Smooth muscle cell of the coronary artery (primary cell): ENCODE measurements at places on chromosomes 1 and 21. TPM values are rescaled to one million over a fixed set of nuclear protein-coding genes. Genes with fewer than 3 reads are reported as not detected.

CXADR gene
- total RNA-seq: 1.2 and 1.6 TPM in 2 replicates

GPR25 gene
- total RNA-seq: not detected in 2 replicates

CD1E gene
- not detected in 2 replicates for total RNA-seq

CLCN6 gene
- 8.1 and 9.7 TPM in 2 replicates for total RNA-seq

NEK2 gene
- total RNA-seq: 0.70 and 6.5 TPM in 2 replicates

COL6A2 gene
- total RNA-seq: 474 and 2,898 TPM in 2 replicates

HES4 gene
- total RNA-seq: 1.9 and 19.8 TPM in 2 replicates

NKAIN1 gene
- 0.08 TPM in 1 of 2 replicates, not detected in the other for total RNA-seq

MAN1C1 gene
- total RNA-seq: 0.08 and 10.6 TPM in 2 replicates
